ENCODE measurements at places on chromosomes 6 and 20.

DNA sequence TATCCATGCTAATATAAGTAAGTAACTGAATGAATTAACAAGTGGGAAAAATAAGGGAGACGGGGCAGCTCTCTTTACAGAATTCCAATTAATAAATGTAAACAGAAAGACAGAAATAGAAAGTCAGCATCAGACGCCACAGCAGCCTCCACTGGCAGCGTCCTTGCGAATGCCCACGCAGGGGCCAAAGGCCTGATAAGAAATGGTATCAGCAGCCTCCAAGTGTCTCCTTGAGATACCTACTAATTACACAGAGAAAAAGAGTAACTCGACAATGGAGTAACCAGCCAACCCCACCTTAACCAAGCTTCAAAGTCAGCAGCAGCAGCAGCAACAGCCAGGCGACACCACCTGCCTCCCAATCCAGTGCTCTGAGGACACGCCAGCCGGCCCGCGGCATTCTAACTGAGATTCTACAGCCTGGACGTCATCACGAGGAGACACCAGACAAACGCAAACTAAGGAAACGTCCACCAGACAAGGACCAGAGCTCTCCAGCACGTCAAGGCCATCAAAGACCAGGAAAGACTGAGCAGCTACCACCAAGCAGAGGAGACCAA lies 78.8 kb downstream of the TAF4 start:
- no peak for DNase-seq

GRCh38 chr6:47221565-47221964 lies 88.1 kb downstream of the TNFRSF21 start:
- no peak for DNase-seq

DNA sequence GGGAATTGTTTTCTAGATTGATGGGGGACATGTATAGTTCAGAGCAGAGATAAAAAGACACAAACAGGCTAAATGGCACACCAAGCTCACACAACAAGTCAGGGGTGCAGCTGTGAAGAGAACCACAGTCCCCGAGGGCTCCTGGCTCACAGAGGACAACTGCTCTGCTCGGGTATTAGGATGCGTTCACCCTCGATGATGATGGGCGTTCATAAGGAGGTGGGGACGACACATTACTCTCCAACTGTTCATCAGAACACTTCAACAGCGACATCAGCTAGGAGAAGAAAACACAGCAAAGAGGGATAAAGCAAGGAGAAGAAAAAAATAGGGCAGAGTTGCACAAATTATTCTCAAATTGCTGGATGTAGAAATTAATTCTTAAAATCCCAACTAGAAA lies 174.8 kb upstream of the RREB1 start:
- no peak for DNase-seq

DNA sequence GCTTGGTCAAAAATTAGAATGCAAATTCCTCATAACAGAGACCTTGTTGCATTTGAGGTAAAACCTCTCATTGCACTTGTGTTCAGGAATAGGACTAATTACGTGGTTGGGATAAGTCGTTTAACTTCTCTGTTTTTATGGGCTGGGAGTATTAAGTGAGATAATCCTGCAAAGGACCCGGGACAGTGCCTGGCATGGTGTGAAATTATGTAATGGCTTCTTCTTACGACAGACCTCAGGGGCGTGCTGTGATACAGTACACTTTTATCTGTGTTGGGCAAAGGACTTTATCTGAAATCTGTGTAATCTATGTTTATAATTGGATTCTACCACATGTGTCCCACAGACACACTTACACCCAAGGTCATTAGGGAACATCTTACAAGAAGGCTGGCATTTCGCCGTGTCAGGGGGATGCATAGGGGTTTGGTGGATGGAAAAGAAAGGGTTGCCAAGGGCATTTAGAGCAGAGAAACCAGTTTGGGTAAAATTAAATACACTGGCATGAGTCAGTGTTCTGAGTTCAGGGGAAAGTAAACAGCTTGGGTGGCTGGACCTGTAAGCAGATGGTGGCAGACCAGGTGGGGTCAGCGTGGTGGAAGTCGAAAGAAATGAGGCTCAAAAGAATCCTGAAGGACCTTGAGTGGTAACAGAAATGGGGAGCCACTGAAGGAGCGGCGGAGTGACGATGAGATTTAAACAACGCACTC lies 17.2 kb upstream of the RTF2 start:
- DNase-seq, result no peak

GRCh38 chr20:37566590-37567330 lies 39.1 kb upstream of the BLCAP start:
- DNase-seq, result no peak

- no peak for DNase-seq
These were observed 148.0 kb downstream of the TTLL2 start for GRCh38 chr6:167472880-167473279.

GRCh38 chr6:124688369-124688768 lies 273.9 kb upstream of the RNF217 start:
- no peak for DNase-seq

- DNase-seq, result no peak
These were observed 65.5 kb downstream of the NRN1 start for GRCh38 chr6:5941188-5941587.

GRCh38 chr20:11255860-11256259 lies 582.1 kb upstream of the JAG1 start:
- DNase-seq, result no peak

DNA sequence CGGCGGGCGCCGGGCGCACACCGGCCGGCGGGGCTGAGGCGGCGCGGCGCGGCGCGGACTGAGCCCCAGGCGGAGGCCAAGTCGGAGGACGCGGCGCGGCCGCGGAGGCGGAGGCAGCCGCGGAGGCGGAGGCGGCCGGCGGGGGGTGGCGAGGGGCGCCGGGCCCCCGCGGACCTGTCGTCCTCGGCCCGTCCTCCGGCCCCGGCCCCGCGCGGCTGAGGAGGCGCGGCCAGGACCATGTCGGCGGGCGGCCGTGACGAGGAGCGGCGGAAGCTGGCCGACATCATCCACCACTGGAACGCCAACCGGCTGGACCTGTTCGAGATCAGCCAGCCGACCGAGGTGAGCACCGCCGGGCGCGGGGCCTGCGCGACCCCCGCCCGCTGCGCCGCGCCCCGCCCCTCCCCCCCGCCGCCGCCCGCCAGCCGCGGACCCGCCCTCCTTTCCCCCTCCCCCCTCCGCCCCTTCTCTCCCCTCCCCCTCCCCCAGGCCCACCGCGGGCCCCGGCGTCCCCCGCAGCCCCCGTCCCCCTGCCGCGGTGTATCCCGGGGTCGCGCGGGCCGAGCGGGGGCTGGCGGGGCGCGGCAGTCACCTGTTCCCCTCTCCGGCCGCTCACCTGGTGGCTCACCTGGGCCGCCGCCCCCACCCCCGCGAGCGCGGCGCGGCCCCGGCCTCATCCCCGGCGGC lies at the start of gene AFDN:
Gene AFDN, plus strand, starts transcription at position 16 of the 687 bp plus-strand sequence. Its CDS starts 222 bp downstream, at position 238.
- DNase-seq, result peak; percentile 18

GRCh38 chr6:11730641-11731040 lies 48.0 kb downstream of the ADTRP start:
- no peak for DNase-seq

- DNase-seq, result peak; percentile 41
These were observed 94.4 kb upstream of the BEND6 start for GRCh38 chr6:56860475-56860874.

DNA sequence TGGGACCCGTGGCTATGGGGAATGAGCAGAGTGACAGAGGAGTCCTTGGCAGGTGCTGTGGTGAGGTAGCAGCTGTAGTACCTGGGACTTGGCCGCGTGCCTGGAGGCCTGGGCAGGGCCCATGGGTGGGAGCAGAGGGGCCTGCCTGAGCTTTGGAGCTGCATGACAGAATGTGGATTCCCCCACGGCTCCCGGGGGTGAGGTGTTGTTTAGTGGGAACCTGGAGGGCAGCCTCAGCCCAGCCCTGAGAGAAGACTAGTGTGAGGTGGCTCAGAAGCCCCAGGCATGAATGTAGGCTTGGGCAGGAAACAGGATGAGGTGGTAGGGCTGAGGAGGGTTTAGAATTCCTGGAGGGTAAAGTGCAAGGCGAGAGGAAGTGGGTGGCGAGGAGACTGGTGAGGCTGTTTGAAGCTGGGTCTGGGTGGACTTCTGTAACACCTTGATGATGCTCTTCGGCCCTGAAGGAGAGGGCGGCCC lies 86.5 kb upstream of the SCP2D1 start:
- DNase-seq, result no peak

DNA sequence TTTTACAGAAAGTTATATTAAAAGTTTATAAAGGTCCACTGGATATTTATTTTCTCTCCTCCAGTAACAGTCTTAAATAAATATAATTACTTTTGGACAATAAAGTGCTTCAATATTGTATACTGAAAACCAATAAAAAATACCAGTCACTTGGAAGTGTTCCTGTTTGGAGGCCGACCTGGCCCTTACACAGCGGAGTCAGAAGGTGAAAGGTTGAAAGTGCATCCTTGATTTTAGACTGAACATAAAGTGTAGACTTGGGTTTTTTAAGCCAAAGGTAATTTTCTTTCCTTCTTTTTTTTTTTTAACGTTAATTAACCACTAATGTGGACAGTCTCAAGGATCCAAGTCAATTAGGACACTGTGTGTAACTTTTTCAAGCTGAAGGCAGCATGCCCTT lies 152.3 kb upstream of the TBX18 start:
- DNase-seq, result no peak

- no peak for DNase-seq
These were observed 14.8 kb downstream of the PEDS1 start for GRCh38 chr20:50138479-50139393.

All from HTR-8/SVneo (cell line).